Mucosa of descending colon (tissue), 3 donors: ENCODE measurements at places on chromosomes 5 and 9. TPM values are rescaled to one million over a fixed set of nuclear protein-coding genes. Genes with fewer than 3 reads are reported as not detected.

- no peak for DNase-seq
Measured at GRCh38 chr9:36164989-36165388, 4.2 kb upstream of the CCIN start.

DNA sequence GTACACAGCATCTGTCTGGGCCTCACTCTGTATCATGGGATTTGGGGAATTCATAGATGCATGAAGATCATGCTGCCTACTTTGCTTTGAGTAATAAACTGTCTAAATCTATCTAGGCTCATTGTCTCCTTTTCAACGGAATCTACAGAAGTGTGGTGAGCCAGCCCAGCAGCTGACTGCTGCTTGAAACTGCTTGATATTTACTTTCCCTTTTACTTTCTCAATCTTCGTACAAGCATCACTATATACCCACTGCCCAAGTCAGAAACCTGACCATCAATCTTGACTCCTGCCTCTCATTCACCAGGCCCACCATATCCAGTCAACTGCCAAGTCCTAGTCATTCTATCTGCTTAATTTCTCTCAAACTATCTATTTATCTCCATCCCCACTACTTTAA lies 142.9 kb downstream of the NR2F1-AS1 start:
- no peak for DNase-seq

- DNase-seq, result no peak
Measured at GRCh38 chr9:77440057-77440456, 208.1 kb downstream of the GNA14 start.

- DNase-seq, result no peak
Measured at GRCh38 chr9:113542741-113543140, 79.2 kb downstream of the RGS3 start.

GRCh38 chr5:73746608-73747007 lies 120.6 kb downstream of the ARHGEF28 start:
- DNase-seq, result peak; percentile 24

- no peak for DNase-seq
Measured at GRCh38 chr5:18872978-18873377, 1115.0 kb downstream of the CDH18 start.

GRCh38 chr5:170573114-170573513 lies 69.3 kb downstream of the KCNIP1 start:
- no peak for DNase-seq

PGM5 gene
- 22.6 TPM for total RNA-seq

SLCO4C1 gene
- 3.6 TPM for total RNA-seq
